ENCODE measurements at places on chromosomes 16 and 17. TPM values are rescaled to one million over a fixed set of nuclear protein-coding genes. Genes with fewer than 3 reads are reported as not detected.

Gene SYCE1L
- 7.9 TPM for total RNA-seq

DNA sequence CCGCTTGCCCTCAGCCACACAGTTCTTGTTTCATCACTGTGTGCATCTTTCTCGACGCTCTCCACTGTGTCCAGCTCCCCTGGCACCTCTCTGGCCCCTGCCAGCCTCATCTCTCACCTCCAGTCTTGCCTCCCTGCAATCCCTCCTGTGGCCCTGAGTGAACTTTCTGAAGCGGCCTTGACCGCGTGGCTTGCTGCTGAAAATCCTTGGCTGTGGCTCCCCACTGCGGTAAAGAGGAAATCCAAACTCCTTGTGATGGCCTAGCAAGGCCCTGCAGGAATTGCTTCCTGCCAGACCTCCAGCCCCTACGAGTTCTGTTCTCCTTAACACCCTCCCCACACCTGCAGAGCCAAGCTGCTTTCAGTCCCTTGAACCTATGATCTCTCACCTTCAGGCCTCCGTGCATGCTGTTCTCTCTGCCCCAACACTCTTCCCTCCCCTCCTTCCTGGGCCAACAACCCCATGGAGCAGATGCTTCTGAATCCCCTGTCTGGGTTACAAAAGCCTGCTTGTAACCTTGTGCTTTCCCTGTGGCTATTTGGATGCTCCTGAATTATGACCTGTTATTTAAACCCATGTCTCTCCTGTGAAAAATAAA, 33.6 kb upstream of the BRD7 start:
- H3K36me3 ChIP-seq, result no peaks in the 10 kb centered on the region
- H3K4me1 ChIP-seq, result no peaks in the 10 kb centered on the region
- H3K27ac ChIP-seq, result no peak overlapping the region
- no peak overlapping the region for H3K4me3 ChIP-seq
- no peak for DNase-seq

GRCh38 chr17:35132099-35132498, 10.0 kb downstream of the NLE1 start:
- no peak for DNase-seq
- H3K27me3 ChIP-seq, result no peaks in the 10 kb centered on the region
- H3K27ac ChIP-seq, result no peak overlapping the region
- no peak overlapping the region for H3K4me3 ChIP-seq
- no peaks in the 10 kb centered on the region for H3K4me1 ChIP-seq
- H3K36me3 ChIP-seq, result no peaks in the 10 kb centered on the region

Gene ABCA9
- total RNA-seq, result 0.91 TPM

GRCh38 chr17:78935419-78936323, 10.5 kb upstream of the TIMP2 start:
- no peak overlapping the region for H3K27ac ChIP-seq
- H3K4me3 ChIP-seq, result no peak overlapping the region
- H3K4me1 ChIP-seq, result peaks cover 8% of the 10 kb centered on the region
- DNase-seq, result no peak
- H3K27me3 ChIP-seq, result peaks cover 11% of the 10 kb centered on the region
- no peaks in the 10 kb centered on the region for H3K36me3 ChIP-seq

Gene RAB37
- total RNA-seq, result 76.8 TPM

- no peaks in the 10 kb centered on the region for H3K36me3 ChIP-seq
- no peak for DNase-seq
- no peaks in the 10 kb centered on the region for H3K27me3 ChIP-seq
Measured at GRCh38 chr17:9929871-9930270, 24.8 kb upstream of the RCVRN start.

DNA sequence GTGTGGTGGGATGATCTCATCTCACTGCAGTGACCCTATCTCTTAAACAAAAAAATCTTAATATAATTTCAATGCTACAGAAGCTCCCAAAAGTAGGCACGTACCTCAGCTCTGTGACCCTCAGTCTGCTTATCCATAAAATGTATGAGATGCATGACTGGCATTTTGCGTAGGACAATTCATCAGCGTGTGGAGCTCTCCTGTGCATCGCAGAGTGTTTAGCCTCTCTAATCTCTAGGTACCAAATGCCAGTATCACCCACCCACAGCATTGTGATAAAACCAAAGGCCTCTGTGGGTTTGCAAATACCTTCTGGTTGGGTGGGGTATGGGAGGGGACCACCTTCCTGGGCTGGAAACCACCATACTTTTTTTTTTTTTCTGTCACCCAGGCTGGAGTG, 19.0 kb upstream of the TUBG2 start:
- no peak overlapping the region for H3K4me3 ChIP-seq
- no peaks in the 10 kb centered on the region for H3K4me1 ChIP-seq
- no peaks in the 10 kb centered on the region for H3K36me3 ChIP-seq
- H3K27ac ChIP-seq, result no peak overlapping the region

DNA sequence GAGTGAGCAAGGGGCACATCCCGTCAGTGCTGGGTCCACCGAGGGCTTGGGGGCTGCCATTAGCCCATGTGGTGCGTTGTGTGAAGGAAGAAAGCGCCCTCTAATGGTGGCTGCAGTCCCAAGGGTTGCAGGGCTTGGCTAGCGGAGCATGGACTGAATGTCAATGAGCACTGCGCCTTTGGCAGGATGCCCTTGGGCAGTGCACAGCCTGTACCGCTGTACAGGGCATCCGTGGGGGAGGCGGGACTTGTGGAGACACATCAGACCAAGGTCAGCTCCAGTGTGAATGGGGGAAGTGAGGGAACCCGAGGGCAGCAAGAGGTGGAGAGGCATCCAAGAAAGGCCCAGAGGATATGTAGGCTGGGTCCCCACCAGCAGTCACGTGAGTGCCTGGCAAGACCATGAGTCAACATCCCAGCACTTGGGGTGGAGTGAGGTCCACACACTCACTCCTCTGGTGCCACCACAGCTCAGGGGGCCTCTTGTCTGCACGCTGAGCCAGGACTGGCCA, 75.5 kb upstream of the MED9 start:
- H3K27me3 ChIP-seq, result no peaks in the 10 kb centered on the region
- no peak for DNase-seq
- peaks cover 42% of the 10 kb centered on the region for H3K4me1 ChIP-seq

GRCh38 chr17:75524269-75524969, 1.1 kb upstream of the LLGL2 start:
- H3K27me3 ChIP-seq, result no peaks in the 10 kb centered on the region
- no peaks in the 10 kb centered on the region for H3K36me3 ChIP-seq
- H3K4me3 ChIP-seq, result peak overlapping the region; percentile 80
- H3K4me1 ChIP-seq, result peaks cover 15% of the 10 kb centered on the region
- DNase-seq, result no peak
- no peak overlapping the region for H3K27ac ChIP-seq

Gene MYH8
- total RNA-seq, result not detected

GRCh38 chr16:82862057-82862456, 235.3 kb downstream of the CDH13 start:
- no peak overlapping the region for H3K4me3 ChIP-seq
- no peaks in the 10 kb centered on the region for H3K4me1 ChIP-seq
- no peaks in the 10 kb centered on the region for H3K27me3 ChIP-seq
- H3K36me3 ChIP-seq, result no peaks in the 10 kb centered on the region

Gene ARL5C
- not detected for total RNA-seq

DNA sequence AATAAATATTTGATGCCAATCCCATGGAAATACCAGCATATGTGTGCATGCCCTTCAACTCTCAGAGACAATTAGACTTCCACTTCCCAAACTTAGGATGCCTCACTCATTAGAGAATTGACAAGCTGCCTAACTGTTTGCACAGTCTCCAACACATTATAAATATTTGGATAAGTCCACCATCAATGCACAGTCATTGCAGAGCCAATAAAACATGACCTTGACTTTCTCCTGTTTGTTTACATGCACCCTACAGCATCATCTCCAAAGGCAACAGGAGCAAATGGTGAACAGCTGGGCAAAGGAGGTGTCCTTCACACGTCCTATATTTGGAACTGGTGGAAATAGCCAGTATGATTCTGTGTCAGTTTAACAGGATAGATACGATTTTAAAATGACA, 804.4 kb upstream of the RBFOX1 start:
- no peak overlapping the region for H3K27ac ChIP-seq
- H3K27me3 ChIP-seq, result no peaks in the 10 kb centered on the region

DNA sequence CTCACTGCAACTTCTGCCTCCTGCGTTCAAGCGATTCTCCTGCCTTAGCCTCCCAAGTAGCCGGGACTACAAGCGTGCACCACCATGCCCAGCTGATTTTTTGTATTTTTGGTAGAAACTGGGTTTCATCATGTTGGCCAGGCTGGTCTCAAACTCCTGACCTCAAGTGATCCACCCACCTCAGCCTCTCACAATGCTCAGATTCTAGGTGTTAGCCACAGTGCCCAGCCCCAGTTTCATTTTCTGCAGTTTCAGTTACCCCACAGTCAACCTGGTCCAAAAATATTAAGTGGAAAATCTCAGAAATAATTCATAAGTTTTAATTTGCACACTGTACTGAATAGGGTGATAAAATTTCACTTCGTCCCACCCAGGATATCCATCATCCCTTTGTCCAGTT, 28.7 kb downstream of the KNOP1 start:
- no peaks in the 10 kb centered on the region for H3K4me1 ChIP-seq
- H3K27me3 ChIP-seq, result no peaks in the 10 kb centered on the region
- H3K27ac ChIP-seq, result no peak overlapping the region
- no peaks in the 10 kb centered on the region for H3K36me3 ChIP-seq
- no peak for DNase-seq

- no peak overlapping the region for H3K4me3 ChIP-seq
- no peaks in the 10 kb centered on the region for H3K36me3 ChIP-seq
- DNase-seq, result no peak
- no peak overlapping the region for H3K27ac ChIP-seq
- peaks cover 8% of the 10 kb centered on the region for H3K27me3 ChIP-seq
Measured at GRCh38 chr17:77769762-77770161, 188.7 kb upstream of the TNRC6C start.

Gene SLC13A2
- total RNA-seq, result not detected

DNA sequence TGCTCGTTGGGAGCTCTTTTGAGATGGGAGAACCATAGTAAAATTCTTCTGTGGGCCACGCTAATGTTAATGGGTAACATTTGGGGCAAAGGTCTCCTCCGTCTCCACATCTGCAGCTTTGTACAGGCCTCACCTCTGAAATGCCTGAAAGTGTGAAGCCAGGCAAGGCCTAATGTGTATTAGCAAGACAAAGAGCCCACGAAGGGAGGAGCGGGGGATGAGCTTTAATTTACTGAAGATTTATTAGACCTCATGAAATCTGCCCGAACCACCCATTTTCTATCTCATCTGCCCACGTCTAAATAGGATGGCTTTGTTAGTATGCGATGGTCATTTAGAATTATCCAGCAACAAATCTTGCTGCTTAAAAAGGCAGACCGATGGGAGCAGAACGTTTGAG, 408.9 kb downstream of the PMP22 start:
- H3K27ac ChIP-seq, result no peak overlapping the region
- H3K4me1 ChIP-seq, result no peaks in the 10 kb centered on the region
- no peak overlapping the region for H3K4me3 ChIP-seq
- no peak for DNase-seq
- no peaks in the 10 kb centered on the region for H3K36me3 ChIP-seq

DNA sequence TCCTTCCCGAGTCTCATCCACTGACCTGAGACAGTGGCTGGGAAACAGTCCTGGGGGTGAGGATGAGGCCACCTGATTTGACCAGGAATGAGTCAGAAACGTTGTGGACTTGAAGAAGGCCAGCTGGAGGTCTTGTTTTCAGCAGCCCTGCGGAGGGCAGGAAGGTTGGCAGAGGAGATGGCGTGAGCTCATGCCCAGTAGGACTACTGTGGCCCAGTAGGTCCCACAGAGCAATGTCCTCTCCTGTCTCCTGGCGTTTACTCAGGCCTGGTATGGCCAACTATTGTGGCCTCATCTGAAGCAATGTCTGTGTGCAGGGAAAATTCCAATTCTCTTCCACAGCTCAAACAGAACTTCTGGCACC, 84.1 kb upstream of the DNAJA2 start:
- no peaks in the 10 kb centered on the region for H3K27me3 ChIP-seq

Gene UMOD
- not detected for total RNA-seq

GRCh38 chr17:48429156-48429555, 858 bp downstream of the SKAP1 start:
- peak overlapping the region; percentile 88 for H3K4me3 ChIP-seq
- peaks cover 39% of the 10 kb centered on the region for H3K4me1 ChIP-seq
- H3K27me3 ChIP-seq, result no peaks in the 10 kb centered on the region
- no peak for DNase-seq
- H3K27ac ChIP-seq, result peak overlapping the region; percentile 80

GRCh38 chr17:47649972-47650524, 329 bp downstream of the KPNB1 start:
- H3K27me3 ChIP-seq, result no peaks in the 10 kb centered on the region
- peak; percentile 86 for DNase-seq

DNA sequence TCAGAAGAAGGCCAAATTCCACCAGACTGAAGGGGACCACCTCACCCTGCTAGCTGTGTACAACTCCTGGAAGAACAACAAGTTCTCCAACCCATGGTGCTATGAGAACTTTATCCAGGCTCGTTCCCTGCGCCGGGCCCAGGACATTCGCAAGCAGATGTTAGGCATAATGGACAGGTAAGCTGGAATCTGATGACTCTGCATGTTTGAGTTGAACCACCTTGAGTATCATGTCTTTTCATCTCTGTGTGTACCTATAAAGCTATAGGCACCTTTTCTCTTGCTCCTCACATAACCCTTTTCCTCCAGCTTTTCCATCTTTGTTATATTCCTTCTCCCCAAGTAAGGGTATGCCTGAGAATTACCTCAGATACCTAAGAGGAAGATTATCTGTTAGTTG, 24.8 kb downstream of the ETV4 start:
- no peaks in the 10 kb centered on the region for H3K4me1 ChIP-seq
- no peak overlapping the region for H3K4me3 ChIP-seq
- no peak overlapping the region for H3K27ac ChIP-seq
- no peaks in the 10 kb centered on the region for H3K27me3 ChIP-seq
- no peak for DNase-seq

GRCh38 chr16:10754941-10755340, 11.3 kb downstream of the NUBP1 start:
- peaks cover 41% of the 10 kb centered on the region for H3K4me1 ChIP-seq
- no peak overlapping the region for H3K27ac ChIP-seq
- DNase-seq, result no peak
- H3K27me3 ChIP-seq, result no peaks in the 10 kb centered on the region

GRCh38 chr16:30548416-30549253, 9.5 kb downstream of the ZNF764 start:
- H3K4me3 ChIP-seq, result no peak overlapping the region
- no peak for DNase-seq
- H3K27me3 ChIP-seq, result no peaks in the 10 kb centered on the region
- peaks cover 5% of the 10 kb centered on the region for H3K4me1 ChIP-seq

Gene UBE2O
- 62.4 TPM for total RNA-seq

DNA sequence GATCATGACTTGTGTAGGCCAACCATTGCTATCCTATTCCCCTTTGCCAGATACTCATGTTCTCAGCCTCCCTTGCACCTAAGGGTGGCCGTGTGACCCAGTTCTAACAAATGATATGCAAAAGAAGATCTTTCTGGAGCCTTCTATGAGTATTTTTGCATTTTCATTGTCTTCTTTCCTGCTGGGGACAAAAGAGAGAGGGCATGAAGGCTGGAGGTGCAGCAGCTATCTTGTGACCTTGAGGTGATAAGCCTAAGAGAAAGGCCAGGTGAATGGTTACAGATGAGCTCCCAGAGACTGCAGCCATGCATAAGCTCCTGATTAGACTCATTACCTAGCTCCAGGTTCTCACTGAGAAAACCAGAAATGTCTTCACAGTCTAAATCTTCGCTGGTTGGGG, 38.8 kb upstream of the PRKCB start:
- no peaks in the 10 kb centered on the region for H3K27me3 ChIP-seq
- no peaks in the 10 kb centered on the region for H3K36me3 ChIP-seq
- no peak overlapping the region for H3K4me3 ChIP-seq
- H3K4me1 ChIP-seq, result peaks cover 3% of the 10 kb centered on the region
- DNase-seq, result no peak

Gene SCNN1G
- not detected for total RNA-seq

GRCh38 chr17:49887086-49887743, 39.3 kb upstream of the TAC4 start:
- no peak overlapping the region for H3K4me3 ChIP-seq
- H3K27me3 ChIP-seq, result peaks cover 10% of the 10 kb centered on the region
- no peaks in the 10 kb centered on the region for H3K36me3 ChIP-seq
- no peaks in the 10 kb centered on the region for H3K4me1 ChIP-seq
